ENCODE measurements at places on chromosomes 13 and 19.

DNA sequence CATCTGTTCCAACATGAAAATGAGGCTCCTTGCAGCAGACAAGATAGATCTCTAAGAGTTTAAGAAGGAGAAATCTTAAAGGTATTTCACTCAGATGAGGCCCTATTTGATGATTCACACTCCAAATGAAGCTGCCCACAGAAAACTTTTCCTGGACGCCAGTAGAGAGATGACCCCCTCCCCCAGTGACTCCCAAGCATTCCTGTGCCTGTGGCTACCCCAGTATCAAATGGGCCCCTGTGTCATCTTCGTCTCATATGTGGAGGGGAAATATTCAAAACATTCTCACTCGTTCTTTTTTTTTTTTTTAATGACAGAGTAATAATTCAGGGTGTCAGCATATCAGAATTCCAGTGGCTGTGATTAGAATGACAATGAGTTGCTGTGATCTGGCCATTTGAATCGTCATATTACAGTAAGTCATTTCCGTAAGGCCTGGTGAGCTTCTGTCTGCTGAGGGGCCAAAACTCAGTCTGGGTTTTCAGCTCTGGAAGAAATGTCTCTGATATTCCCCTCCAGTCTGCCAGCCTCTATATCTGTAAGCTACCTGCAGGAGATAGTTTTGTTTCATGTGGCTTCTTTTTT, 194.7 kb downstream of the URI1 start:
- ATAC-seq, result no peak

- no peak for ATAC-seq
These were observed 4.7 kb upstream of the UBE2M start for GRCh38 chr19:58563034-58563573.

DNA sequence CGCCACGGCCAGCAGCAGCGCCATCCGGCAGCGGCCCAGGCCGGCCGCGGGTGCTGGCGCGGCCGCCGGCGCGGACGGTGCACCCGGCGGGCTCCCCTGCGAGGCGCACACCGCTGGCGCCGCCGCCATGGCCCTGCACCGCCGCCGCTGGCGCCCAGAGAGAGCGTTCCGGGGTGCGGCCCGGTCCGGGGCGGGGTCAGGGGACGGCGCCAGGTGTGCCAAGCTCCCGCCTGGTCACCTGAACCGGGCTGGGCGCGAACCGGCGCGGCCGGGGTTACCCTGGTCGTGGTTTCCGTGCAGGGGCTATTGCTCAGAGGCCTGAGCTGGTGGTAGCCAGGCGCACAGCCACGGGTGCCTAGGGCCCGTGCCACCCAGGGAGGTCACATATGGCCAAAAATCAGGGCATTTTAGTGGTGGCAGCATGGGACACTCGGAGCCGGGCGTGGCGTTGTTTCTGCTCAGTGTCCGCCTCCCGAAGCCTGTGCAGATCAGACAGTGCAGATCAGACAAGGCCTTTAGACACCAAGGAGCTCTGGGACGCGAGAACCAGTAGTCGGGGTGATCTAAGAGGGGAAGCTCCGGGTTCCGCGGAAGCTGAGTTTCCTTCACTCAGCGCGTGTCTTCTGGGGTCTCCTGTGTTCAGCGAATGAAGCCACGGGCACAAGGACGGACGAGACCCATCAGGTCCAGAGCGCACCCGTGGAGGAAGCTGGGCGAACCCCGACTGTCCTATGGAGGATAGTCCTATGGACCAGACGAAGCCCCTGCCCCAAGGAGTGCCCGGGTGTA, at the start of gene TMEM238:
TMEM238 (minus strand) TSS at position 162 of the 789 bp plus-strand sequence; CDS start at position 129, 33 bp downstream.
- no peak for ATAC-seq

DNA sequence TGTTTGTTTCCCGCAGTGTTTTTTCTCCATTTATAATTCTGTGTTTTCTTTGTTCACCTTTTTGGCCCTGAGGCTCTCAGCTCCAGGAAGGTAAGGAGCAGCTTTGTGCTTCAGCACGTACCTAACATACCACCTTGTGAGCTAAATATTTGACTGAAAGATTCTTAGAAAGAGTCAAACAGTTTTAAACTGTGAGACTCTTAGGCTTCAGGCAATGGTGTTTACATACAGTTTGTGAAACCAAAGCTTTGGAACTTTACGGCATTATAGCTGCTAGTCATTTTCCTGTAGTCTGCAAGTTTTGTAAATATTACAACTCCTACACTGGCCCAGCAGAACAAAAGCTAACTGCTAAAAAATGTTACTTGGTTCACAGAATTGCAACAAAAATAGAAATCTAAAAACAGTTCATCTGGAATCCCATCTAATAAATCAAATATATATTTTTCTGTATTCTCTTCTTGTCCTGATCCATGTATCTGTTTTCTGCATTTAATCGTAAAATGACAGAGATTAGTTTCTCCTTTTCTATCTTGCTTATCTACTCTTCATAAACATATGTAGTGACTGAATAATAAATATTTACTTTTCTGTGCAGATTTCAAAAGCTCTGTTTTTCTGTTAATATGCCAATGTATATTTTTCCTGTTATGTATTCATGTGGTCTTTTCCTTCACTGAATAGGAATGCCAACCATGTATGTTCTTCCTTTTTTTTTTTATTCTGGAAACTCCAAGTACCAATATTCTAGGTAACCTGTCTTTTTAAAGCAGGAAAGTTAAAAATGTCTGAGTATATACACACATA, 38.8 kb upstream of the GPI start:
- no peak for ATAC-seq

DNA sequence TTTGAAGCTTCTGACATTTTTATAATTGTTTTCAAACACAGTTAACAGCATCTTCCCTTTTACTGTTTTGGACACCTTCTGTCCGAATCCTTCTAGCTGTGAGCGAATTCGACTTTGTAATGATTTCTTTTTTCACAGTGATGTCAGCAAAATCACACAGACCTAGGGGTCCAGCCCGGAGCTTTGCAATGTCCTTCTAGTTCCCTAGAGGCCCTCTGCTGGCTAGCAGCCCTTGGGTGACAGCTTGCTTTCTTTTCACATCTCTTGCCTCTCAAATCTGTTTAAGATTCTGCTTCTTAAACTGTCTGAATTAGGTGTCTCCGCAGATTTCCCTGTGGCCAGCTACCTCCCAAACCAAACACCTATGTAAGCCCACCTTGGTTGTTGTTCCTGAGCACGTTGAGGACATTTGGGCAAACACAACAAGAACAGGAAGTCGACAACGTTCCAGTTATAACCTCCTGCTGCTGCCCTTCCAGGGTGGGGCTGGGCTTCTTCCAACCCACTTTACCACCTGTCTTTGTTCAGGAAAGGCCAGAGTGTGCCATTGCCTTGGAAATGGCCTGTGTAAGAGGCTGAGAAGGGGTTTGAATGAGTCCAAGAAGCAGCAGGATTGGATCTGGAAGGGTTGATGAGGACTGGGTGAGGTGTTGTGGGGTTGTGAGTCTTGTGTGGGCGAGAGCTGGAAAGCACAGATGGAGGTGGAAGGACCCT, 123.1 kb downstream of the ATP8A2 start:
- no peak for ATAC-seq

GRCh38 chr13:32019612-32020233, 11.9 kb upstream of the FRY start:
- no peak for ATAC-seq

- no peak for ATAC-seq
These were observed 2.4 kb downstream of the PAK4 start for GRCh38 chr19:39127812-39128515.
